ENCODE measurements at places on chromosomes 7 and 10.

DNA sequence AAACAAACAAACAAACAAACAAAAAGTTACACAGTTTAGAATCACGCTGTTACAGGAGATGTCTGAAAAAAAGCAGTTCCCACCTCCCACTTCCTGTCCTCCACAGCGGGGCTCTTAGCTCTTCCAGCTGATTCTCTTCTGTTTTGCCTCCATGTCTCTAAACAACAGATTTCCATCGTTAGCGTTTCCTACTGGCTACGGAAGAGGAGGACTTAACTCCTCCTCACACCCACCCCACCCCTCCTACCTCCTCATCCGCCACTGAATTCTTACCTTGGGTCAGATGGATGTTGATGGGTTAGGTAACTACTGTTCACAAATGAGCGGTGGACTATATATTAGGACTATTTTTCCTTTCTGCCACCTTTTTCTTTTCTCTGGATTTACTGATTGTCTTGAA is 36.8 kb upstream of the NUB1 start:
- DNase-seq: no peak

- DNase-seq: no peak
Observed at GRCh38 chr10:92420546-92421275, 129.7 kb downstream of the MARCHF5 start.

- no peak for DNase-seq
Observed at GRCh38 chr7:154744256-154744860, 258.6 kb downstream of the PAXIP1 start.

- no peak for DNase-seq
Observed at GRCh38 chr10:112827951-112828350, 122.1 kb upstream of the TCF7L2 start.

DNA sequence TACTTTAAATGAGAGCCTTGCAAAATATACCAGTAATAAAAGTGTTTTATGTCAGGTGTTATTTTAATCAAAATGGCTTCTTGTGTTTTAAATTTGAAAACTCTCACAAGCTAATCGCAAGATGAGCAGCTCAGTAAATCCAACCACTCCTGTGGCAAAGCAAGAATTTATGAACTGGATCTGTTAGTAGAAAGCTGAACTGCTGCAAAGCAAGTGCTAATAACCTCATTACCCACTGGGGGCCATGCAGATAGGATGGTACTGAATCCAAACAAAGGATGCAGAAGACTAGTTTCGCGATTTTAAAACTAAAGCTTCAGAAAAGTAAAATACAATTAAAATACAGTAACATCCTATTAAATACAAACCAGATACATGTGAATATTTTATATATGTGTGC is 468.0 kb downstream of the PARD3 start:
- DNase-seq: no peak

Data from NCI-H1694 (cell line).